ENCODE measurements at places on chromosomes 2 and 18. TPM values are rescaled to one million over a fixed set of nuclear protein-coding genes. Genes with fewer than 3 reads are reported as not detected.

The CCDC141 gene
- total RNA-seq = not detected

GRCh38 chr18:32469190-32469651 lies 1.5 kb downstream of the GAREM1 start:
- peak; percentile 2 for DNase-seq

DNA sequence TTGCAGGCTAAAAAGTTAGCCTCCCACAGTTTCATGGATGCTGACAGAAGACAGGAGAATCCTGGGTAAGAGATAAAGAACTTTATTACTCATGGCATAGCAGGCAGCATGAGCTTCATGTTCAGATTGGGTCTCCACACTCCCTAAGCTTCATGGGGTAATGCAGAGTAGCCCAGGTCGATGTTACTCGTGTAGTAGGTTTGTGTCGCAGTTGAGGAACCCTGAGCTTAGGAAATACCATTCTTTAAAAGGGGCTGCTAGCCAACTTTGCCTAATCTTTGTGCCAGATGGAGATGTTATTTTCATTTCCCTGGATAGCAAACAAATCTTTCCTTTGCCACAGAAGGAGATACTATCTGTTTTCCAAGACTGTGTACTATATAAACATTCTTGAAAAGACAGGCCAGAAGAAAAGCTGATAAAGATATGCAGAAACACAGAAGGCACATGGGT lies 117.6 kb downstream of the LTBP1 start:
- DNase-seq = peak; percentile 11

DNA sequence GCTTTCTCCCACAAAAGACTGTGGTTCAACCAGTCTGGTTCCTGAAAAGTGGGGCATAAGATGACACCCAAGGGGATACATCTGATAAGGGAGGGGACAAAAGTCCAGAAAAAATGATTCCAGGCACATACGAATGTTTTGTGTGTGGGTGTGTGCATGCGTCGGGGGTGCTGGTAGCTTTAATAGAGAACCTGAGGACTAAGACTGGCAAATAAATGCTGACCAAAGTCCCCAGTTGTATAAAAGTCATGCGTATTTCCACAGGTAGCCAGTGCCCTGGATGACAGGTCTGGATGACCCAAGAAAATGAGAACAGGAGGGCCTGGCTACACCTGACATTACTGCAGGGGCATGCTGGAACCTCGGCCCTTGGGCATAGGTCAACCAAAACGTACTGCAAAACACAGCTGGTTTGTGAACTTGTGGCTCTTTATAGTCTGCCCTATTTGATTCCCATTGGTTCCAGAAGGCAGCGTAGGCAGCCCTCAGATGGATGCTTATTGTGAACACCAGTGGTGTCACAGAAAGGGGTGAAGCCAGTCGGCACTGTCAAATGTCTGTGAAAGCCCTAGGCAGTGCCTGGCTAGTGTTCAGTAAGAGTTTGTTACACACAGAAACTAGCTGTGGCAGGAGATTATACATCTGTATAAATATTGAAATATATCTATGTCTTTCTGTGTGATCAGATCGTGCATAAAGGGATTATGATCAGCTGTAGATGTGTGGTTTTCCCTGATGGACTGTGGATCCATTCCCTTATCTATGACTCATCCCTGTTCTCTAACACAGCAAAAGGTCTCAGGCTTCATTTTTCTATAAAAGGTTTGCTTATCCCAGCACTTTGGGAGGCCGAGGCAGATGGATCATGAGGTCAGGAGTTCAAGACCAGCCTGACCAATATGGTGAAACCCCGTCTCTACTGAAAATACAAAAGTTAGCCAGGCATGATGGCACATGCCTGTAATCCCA lies 58.3 kb downstream of the INSIG2 start:
- no peak for DNase-seq

- DNase-seq = peak; percentile 80
These were observed 89.1 kb downstream of the HS1BP3 start for GRCh38 chr2:20561637-20562454.

- no peak for DNase-seq
These were observed 70.9 kb downstream of the ZNF385B start for GRCh38 chr2:179790235-179791217.

- DNase-seq = no peak
These were observed 402.4 kb upstream of the HS6ST1 start for GRCh38 chr2:128721096-128721495.

- no peak for DNase-seq
These were observed 144.4 kb downstream of the PTGR3 start for GRCh38 chr18:75064513-75064905.

- no peak for DNase-seq
These were observed 2.0 kb downstream of the LIMS1 start for GRCh38 chr2:108536133-108536780.

The TBR1 gene
- not detected for total RNA-seq

DNA sequence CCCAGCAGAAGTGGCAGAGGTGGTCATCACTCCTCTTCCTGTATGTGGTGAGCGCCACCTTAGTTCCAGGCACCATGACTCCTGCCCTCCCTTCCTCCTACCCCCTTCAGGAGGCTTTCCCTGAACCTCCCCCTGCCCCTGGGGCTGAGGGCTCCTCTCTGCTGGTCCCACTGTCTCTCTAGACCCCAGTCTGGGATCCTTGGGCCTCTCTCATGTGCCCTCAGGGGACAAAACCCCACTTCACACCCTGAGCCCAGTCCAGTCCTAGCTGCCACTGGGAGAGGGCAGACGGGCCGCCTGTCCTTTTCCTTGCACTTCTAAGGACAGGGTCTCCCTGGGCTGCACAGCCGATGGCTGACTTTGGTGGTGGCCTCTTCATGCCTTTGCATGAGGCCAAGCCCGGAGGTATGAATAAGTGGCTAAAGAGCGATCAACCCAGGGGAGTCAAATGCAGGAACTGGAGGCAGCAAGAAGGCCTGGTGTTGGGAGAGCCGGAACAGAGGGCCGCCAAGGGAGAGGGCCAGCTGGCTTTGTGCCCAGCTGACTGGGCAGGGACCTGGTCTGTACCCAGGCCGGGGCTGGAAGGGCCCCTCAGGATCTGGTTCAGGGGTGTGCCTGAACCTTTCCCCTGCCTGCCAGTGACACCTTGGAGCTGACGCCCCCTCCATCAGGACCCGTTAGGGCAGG lies 29.5 kb downstream of the GLI2 start:
- no peak for DNase-seq

The TTC31 gene
- total RNA-seq = 12.8 TPM

The TSGA10 gene
- total RNA-seq = 0.44 TPM
